Immature natural killer cell (primary cell): ENCODE measurements at places on chromosomes 11 and 22.

- H3K27ac ChIP-seq = no peak overlapping the region
- H3K27me3 ChIP-seq = no peaks in the 10 kb centered on the region
- H3K36me3 ChIP-seq = no peaks in the 10 kb centered on the region
- no peaks in the 10 kb centered on the region for H3K4me1 ChIP-seq
Measured at GRCh38 chr11:59008947-59009346, 69.7 kb downstream of the GLYATL1 start.

GRCh38 chr11:45982656-45983470, 60.4 kb downstream of the LARGE2 start:
- DNase-seq = no peak
- H3K4me3 ChIP-seq = no peak overlapping the region
- no peaks in the 10 kb centered on the region for H3K27me3 ChIP-seq
- H3K27ac ChIP-seq = no peak overlapping the region
- H3K36me3 ChIP-seq = no peaks in the 10 kb centered on the region

DNA sequence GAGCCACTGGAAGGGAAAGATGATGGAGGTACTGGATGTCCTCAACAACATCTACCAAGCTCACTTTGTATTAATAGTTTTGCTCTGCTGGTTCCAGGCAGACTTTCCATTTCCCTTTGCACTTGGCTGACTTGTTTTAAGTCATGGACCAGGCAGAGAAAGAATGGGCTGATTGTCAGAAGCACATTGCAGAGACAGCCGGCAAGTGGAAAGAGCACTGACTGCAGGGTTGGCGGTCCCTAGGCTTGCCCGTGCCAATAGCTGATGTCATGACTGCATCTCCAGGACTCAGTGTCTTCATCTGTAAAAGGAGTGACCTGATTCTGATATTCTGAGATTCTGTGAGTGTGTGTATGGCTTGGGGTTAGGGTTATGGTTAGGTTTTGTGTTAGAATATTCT, 20.9 kb upstream of the NNMT start:
- no peak for DNase-seq
- H3K4me3 ChIP-seq = no peak overlapping the region
- H3K27ac ChIP-seq = no peak overlapping the region
- peaks cover 2% of the 10 kb centered on the region for H3K27me3 ChIP-seq

- no peaks in the 10 kb centered on the region for H3K36me3 ChIP-seq
- H3K27me3 ChIP-seq = peaks cover 12% of the 10 kb centered on the region
- DNase-seq = no peak
- peaks cover 48% of the 10 kb centered on the region for H3K4me1 ChIP-seq
Measured at GRCh38 chr11:2991452-2992233, 486 bp downstream of the NAP1L4 start.

- H3K27ac ChIP-seq = peak overlapping the region; percentile 95
- peaks cover 19% of the 10 kb centered on the region for H3K36me3 ChIP-seq
- H3K4me1 ChIP-seq = peaks cover 60% of the 10 kb centered on the region
- H3K4me3 ChIP-seq = peak overlapping the region; percentile 99
- H3K27me3 ChIP-seq = peaks cover under 1% of the 10 kb centered on the region
Measured at GRCh38 chr11:5690216-5690615, 626 bp downstream of the TRIM22 start.

- H3K4me1 ChIP-seq = no peaks in the 10 kb centered on the region
- H3K27ac ChIP-seq = no peak overlapping the region
- H3K4me3 ChIP-seq = no peak overlapping the region
- no peaks in the 10 kb centered on the region for H3K27me3 ChIP-seq
- peaks cover 17% of the 10 kb centered on the region for H3K36me3 ChIP-seq
Measured at GRCh38 chr11:43408277-43408676, 49.6 kb downstream of the TTC17 start.

GRCh38 chr22:23478175-23478574, 101.9 kb downstream of the IGLL1 start:
- no peak overlapping the region for H3K27ac ChIP-seq
- no peak overlapping the region for H3K4me3 ChIP-seq
- H3K27me3 ChIP-seq = no peaks in the 10 kb centered on the region
- no peaks in the 10 kb centered on the region for H3K36me3 ChIP-seq
- DNase-seq = peak; percentile 23

- DNase-seq = peak; percentile 32
- H3K27me3 ChIP-seq = peaks cover 4% of the 10 kb centered on the region
- no peaks in the 10 kb centered on the region for H3K4me1 ChIP-seq
- no peaks in the 10 kb centered on the region for H3K36me3 ChIP-seq
Measured at GRCh38 chr22:37043828-37044538, 7.6 kb upstream of the KCTD17 start.

GRCh38 chr11:87712802-87713202, 462.4 kb downstream of the RAB38 start:
- H3K36me3 ChIP-seq = no peaks in the 10 kb centered on the region
- no peak overlapping the region for H3K4me3 ChIP-seq
- H3K4me1 ChIP-seq = no peaks in the 10 kb centered on the region
- no peak for DNase-seq
- H3K27me3 ChIP-seq = no peaks in the 10 kb centered on the region

DNA sequence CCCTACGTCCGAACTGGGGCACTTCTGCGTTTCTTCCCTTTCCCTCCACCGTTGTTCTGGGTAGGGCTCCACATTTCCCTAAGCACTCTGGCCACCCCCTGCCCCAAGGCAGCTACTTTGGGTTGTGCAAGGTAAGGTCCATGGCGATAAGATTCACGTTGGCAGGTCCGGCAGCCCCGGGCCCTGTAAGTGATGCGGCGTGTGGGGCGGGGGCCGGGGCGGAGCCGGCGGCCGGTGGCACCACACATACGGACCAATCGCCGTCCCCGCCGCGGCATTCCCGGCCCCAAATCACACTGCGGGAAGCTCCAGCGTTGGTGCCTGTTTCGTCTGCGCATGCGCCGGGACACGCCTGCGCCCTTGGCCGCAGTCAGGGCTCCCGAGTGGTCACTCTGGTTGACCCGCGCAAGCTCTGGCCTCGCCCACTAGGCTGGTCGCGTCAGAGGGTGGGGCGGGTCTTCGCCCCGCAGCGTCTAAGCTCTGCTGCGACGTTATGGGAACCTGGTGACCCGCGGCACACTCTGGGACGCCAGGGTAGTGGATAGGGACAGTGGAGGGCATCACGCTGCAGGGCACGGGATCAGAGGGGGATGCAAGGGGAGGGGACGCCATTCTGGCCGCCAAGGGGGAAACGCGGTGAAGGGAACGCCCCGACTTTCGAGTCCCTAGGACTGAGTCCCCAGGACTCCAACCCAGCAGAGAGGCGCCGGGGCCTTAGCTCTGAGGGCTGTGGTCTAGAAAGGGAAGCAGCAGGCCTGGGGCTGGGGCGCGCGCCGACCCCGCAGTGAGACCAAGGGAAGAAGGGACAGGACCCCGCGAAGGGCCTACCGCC, 1.6 kb downstream of the FADS1 start:
- H3K4me3 ChIP-seq = peak overlapping the region; percentile 96
- peaks cover 4% of the 10 kb centered on the region for H3K27me3 ChIP-seq
- peak overlapping the region; percentile 86 for H3K27ac ChIP-seq
- H3K4me1 ChIP-seq = peaks cover 22% of the 10 kb centered on the region
- DNase-seq = peak; percentile 50

GRCh38 chr22:24506802-24507438, 11.8 kb downstream of the UPB1 start:
- H3K27me3 ChIP-seq = peaks cover 2% of the 10 kb centered on the region
- H3K36me3 ChIP-seq = no peaks in the 10 kb centered on the region
- H3K4me3 ChIP-seq = no peak overlapping the region
- H3K27ac ChIP-seq = no peak overlapping the region
- DNase-seq = no peak

DNA sequence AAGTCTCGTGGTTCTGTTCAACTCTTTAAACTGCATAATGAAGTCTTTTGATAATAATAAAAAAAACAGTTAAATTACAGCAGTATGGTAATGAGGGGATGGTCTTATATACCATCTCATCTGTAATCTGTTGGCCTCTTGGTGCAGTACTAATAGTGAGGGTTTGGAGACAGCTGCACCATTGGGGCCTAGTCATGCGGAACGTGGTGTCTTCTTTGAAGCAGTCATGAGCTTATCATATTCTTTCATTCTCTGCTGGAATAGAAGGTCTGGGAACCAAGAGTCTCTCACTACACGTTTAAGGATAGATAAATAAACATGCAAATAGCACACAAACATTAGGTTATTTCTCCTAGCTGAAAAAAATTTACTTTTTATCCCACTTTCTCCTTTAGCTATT, 40.9 kb upstream of the OR9Q1 start:
- no peaks in the 10 kb centered on the region for H3K4me1 ChIP-seq

- H3K4me3 ChIP-seq = no peak overlapping the region
- DNase-seq = no peak
- H3K36me3 ChIP-seq = no peaks in the 10 kb centered on the region
- no peaks in the 10 kb centered on the region for H3K4me1 ChIP-seq
Measured at GRCh38 chr11:6548641-6549040, 51.6 kb downstream of the DNHD1 start.

DNA sequence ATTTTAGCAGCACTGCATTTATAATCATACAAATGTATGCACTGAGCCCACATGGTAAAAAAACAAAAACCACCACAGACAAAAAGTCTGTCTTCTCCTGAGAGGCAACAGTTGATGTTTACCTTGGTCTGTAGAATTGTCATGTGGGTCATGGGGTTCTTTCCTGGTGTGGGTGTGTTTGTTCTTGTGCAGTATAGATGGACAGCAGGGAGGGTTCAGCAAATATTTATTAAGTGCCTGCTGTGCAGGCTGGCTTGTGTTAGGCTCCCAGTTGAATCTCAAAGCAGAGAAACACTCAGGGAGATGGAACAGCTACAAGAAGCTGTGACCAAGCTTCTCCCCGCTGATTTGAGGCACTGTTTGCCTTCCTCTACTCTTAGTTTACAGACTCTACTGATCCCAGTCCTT, 82.2 kb downstream of the PISD start:
- DNase-seq = no peak
- H3K4me1 ChIP-seq = peaks cover 5% of the 10 kb centered on the region
- peaks cover 22% of the 10 kb centered on the region for H3K36me3 ChIP-seq
- no peak overlapping the region for H3K4me3 ChIP-seq
- no peak overlapping the region for H3K27ac ChIP-seq

DNA sequence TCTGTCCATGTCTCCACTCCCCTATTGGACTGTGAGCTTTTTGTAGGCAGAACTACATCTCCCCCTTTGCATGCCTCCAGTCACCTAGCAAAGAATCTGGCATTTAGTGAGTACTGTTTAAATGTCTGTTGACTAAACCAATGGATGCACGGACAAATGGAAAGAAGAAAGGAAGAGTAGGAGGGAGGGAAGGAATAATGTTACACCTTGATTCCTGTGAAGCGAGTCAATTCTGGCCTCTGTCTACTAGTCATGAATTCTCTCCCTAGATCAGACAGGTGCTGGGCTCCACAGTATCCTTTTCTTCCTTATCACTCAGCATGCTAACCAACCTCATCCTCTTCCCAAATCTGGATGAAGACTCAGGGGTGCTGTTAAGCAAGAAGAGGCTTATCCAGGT, 33.6 kb downstream of the GALNT18 start:
- peaks cover 4% of the 10 kb centered on the region for H3K27me3 ChIP-seq
- H3K4me3 ChIP-seq = no peak overlapping the region
- H3K27ac ChIP-seq = no peak overlapping the region
- no peaks in the 10 kb centered on the region for H3K36me3 ChIP-seq

- peak overlapping the region; percentile 84 for H3K4me3 ChIP-seq
- peaks cover 13% of the 10 kb centered on the region for H3K4me1 ChIP-seq
- no peak for DNase-seq
- H3K36me3 ChIP-seq = peaks cover 3% of the 10 kb centered on the region
- no peaks in the 10 kb centered on the region for H3K27me3 ChIP-seq
- H3K27ac ChIP-seq = peak overlapping the region; percentile 84
Measured at GRCh38 chr22:50581031-50581949, 1.4 kb downstream of the CHKB start.

DNA sequence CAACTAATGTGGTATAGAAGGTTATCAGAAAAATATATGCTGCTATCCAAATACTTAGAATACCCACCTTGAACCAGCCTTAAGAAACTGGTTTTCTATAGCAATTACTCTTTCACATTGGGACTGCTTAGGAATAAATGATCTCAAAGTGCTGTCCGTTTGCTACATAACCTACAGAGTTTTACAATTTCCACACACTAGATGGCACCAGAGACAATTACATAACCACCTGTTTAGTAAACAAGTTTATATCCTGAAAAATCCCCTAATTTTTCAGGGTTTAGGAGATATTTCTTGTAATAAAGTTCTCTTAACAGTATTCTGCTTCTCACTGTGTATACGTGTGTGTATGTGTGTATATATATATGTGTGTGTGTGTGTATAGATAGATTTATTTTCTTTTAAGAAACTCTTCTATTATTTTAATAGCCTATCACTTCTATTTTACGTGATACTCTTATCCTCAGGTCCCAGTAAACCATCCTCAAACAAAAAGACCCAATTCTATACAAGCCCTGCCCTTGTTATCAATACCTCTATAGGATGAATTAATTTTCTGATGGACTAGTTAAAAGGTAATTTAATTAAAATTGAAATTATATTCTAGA, 6.7 kb upstream of the OR5I1 start:
- no peak overlapping the region for H3K27ac ChIP-seq
- no peaks in the 10 kb centered on the region for H3K4me1 ChIP-seq
- H3K36me3 ChIP-seq = no peaks in the 10 kb centered on the region
- H3K27me3 ChIP-seq = no peaks in the 10 kb centered on the region
- no peak for DNase-seq

- no peaks in the 10 kb centered on the region for H3K27me3 ChIP-seq
- H3K36me3 ChIP-seq = peaks cover 3% of the 10 kb centered on the region
- H3K4me1 ChIP-seq = peaks cover 47% of the 10 kb centered on the region
- peak overlapping the region; percentile 64 for H3K27ac ChIP-seq
- no peak overlapping the region for H3K4me3 ChIP-seq
Measured at GRCh38 chr22:41308544-41308947, 7.2 kb downstream of the ZC3H7B start.

DNA sequence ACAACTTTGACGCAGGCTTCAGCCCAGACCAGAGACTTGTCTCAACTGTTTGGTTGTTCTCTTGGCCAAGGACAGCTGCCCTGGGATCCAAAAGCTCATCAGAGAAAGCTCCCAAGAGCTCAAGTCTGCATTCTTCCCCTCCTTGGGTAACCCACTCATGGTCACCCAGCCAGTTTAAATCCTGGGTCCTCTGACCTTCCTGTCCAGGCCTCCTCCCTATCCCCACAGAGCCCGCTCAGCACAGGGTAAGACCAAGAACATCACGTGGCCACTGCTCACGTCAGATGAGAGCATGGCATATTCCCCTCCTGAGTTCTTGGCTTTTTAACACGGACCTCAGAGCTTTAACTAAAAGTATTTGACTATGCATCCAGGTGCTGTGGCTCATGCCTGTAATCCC, 25.8 kb downstream of the TSKU start:
- no peak overlapping the region for H3K27ac ChIP-seq
- H3K27me3 ChIP-seq = no peaks in the 10 kb centered on the region
- no peak overlapping the region for H3K4me3 ChIP-seq
- no peaks in the 10 kb centered on the region for H3K36me3 ChIP-seq
- no peaks in the 10 kb centered on the region for H3K4me1 ChIP-seq
- DNase-seq = no peak

DNA sequence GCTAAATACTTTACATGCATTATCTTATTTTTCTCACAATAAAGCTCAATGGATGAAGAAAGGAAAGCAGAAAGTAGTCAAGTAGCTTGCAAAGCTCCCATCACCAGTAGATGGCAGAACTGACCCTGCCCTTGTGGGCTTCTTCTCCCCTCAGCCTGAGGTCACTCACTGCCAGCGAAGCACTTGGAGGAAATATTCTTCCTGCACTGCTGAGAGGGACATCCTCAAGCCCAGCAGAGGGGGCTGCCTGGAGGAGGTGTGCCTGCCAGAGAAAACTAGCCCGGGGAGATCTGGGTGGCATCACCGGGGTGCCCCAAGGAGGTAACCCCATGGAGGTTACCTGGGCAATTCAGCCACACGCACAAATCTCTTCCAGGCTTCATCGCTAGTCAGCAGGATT, 6.6 kb downstream of the APOL4 start:
- no peak overlapping the region for H3K4me3 ChIP-seq
- peaks cover 7% of the 10 kb centered on the region for H3K27me3 ChIP-seq
- peaks cover 12% of the 10 kb centered on the region for H3K4me1 ChIP-seq
- H3K36me3 ChIP-seq = no peaks in the 10 kb centered on the region
